ENCODE measurements at places on chromosomes 11 and 22.

DNA sequence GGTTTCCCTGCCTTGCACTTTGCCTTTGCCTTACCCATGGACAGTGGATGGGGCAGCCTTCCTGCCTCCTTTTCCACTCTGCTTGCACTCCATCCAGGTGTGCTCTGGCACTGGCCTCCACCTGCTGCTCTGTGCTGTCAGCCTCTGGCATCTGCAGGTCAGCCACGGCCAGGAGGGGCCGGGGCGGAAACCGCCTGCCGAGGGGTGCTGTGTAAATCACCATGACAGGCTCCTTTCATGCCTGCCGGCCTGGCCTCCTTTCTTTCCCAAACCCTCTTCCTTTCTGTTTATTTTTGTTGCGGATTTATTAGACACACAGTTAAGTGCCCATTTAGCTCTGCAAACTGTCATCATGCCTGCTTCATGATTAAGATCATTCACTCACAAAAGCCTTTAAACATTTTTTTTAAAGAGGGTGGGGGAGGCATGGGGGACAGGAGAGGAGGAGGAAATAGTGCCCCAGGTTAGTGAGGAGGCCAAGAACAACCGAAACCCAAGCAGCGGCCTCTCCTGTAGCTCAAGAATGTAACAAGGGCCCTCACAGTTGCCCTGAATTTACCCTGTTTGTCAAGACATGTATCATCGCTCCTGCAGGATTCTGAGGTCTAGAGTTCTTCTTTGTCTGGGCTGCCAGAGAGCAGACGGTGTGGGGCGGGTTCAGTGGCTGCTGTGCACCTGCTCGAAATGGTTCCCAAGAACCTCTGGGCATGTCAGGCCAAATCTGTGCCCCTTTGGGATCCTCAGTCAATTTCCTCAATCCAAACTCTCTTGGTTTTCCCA is 83.3 kb downstream of the BARX2 start:
- DNase-seq = no peak

GRCh38 chr11:85718991-85719807 is 33.2 kb upstream of the CCDC89 start:
- peak; percentile 91 for DNase-seq

DNA sequence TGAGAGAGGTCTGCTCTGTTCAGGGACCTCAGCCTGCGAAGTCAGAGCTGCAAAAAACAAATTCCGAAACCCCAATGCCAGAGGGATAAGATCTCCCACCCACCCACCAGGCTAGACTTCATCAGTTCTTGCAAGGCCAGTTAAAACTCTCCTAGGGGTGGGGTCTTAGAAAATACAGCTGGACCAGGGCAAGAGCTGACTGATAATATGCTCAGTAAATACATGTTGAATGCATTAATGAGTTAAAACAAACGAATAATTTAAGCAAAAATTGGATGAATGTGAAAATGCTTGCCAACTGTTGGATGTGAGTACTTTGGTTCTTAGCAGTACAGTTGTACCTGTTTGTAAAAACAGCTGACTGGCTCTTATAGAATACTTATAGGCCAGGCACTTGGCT is 129.8 kb downstream of the SERGEF start:
- no peak for DNase-seq

- DNase-seq = no peak
Observed at GRCh38 chr22:33036881-33037280, 21.3 kb downstream of the SYN3 start.

- DNase-seq = no peak
Observed at GRCh38 chr11:3055891-3056290, 1.3 kb downstream of the CARS1 start.

GRCh38 chr22:45688600-45689080 is 17.0 kb downstream of the ATXN10 start:
- DNase-seq = no peak

DNA sequence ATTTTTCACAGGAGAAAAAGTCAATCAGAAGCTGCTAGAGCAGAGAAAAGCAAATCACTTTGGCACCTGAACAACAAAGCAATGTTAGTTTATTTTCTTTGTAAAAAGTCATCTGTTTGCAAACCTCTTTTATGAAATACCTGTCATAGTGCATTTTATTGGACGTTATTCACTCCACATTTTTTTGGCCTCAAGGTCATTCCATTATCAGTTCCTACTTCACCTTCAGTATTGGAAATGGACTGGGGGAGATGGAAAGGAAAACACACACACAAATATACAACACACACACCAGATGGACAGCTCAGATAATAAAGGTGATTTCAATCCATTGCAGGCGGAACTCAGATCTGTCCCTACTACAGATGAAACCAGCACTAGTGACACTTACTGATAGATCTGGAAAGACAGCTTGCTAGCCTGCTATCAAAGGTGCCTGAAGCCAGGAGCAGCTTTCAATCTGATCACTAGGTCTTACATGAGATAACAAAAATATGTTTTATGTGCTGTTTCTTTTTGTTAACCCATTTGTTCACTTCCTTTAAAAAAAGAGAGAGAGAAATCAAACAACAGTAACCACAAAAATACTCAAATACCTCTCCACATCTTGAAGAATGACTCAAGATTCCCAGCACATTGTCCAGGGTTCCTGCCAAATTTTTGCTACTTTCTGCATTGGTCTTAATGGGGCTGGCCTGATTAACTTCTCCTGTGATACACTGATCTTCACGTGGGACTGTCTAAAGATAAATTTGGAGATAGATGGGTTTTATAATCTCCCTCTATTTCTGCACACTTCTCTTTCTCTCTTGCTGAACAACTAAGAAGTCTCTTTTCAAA is 844.3 kb upstream of the TENM4 start:
- DNase-seq = no peak

Data from non-pigmented ciliary epithelial cell (primary cell).